Activated CD4-positive, alpha-beta T cell treated with anti-CD3 and anti-CD28 coated beads, Interleukin-2, amount 50 U/mL, for 16 hours (primary cell): ENCODE measurements at places on chromosomes 4 and X.

DNA sequence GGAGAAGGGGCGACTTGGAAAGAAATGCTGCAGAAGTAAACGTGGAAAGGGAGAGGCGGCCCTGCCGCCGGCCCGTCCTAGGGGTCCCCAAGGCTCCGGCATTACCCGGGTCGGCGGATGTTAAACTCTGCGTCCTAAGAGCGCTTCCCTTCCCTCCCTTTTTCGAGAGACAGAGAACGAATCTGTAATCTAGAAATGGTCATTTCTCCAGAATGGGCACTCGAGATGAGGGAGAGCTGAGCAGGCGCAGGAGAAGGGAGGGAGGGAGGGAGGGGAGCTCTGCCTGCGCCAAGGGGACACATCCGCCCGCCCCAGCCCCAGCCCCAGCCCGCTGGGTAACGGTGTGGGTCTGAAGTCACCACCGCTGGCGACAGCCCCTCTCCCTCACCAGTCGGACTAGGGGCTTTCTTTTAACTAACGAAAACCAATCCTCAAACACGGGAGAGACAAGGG lies 1.7 kb downstream of the HCFC1 start:
- no peak for DNase-seq

DNA sequence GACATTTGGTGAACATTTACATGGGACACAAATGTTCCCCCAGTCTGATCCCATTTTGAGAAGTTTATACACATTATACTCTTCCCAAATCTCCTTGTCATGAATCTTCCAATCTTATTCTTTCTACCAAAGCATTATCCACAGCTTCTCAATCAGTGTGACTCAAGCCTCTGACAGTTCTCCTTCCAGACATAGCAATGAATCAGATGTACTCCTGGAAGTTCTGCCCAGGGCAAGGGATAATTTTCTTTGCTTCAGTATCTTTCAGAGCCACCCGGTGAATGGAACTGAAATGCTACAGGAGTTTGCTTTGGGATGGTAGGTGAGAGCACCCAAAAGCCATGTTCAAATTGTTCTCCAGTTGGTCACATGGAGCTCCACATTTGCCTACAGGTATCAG lies 145.5 kb downstream of the ANXA5 start:
- no peak for DNase-seq

GRCh38 chr4:109065006-109065405 lies 237.5 kb downstream of the COL25A1 start:
- DNase-seq, result no peak

GRCh38 chrX:68841251-68842049 lies 12.6 kb downstream of the EFNB1 start:
- DNase-seq, result no peak

DNA sequence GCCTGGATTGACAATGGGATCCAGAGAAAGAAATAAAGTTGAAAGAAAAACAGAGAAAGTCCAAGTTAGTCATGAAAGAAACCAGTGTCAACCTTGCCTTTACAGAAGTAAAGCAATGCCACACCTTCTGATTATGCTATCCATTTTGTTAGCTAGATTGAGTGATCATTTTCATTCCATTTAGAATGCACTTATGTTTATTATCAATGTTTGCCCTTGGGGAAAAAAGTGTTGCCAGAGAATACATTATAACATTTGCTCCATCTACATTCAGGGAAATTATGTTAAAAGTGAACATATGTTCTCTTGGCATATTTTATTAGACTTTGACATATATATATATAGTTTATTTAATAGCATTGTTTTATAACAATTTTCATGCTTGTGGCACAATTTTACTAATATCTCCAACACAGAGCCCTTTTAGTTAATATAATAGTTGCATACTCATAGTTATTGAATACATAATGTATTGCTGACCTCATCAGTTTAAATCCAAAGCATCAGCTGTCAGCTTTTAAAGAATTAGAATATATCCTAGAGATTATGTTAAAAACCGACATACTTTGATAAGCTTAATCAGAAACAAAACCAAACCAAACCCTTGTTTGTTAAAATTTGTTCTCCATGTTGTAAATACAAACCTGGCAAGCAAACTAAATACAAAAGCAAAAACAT lies 134.2 kb downstream of the SORBS2 start:
- no peak for DNase-seq

- DNase-seq, result no peak
These were observed 321.7 kb upstream of the FSTL5 start for GRCh38 chr4:162485486-162485885.

GRCh38 chrX:153876112-153876491 lies 9.9 kb downstream of the L1CAM start:
- no peak for DNase-seq

GRCh38 chr4:71107726-71108125 lies 114.3 kb downstream of the DCK start:
- no peak for DNase-seq

DNA sequence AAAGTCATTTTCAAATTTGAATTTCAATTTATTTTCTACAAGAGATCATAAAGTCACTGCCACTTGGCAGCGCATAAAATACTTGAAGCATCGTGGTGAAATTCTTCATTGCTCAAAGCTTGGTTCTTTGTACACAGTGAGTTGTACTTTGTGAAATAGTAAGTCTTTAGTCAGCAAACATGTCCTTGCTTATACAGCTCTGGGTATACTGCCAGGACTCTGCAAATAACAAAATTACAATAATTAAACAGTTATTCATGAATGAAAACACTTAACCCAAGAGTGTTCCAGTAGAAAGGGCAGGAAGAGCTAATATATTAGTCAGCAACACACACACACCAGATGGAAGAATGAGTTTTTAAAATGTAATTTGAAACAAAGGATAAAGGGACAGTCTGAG lies 1300.9 kb upstream of the DIAPH2 start:
- DNase-seq, result no peak

DNA sequence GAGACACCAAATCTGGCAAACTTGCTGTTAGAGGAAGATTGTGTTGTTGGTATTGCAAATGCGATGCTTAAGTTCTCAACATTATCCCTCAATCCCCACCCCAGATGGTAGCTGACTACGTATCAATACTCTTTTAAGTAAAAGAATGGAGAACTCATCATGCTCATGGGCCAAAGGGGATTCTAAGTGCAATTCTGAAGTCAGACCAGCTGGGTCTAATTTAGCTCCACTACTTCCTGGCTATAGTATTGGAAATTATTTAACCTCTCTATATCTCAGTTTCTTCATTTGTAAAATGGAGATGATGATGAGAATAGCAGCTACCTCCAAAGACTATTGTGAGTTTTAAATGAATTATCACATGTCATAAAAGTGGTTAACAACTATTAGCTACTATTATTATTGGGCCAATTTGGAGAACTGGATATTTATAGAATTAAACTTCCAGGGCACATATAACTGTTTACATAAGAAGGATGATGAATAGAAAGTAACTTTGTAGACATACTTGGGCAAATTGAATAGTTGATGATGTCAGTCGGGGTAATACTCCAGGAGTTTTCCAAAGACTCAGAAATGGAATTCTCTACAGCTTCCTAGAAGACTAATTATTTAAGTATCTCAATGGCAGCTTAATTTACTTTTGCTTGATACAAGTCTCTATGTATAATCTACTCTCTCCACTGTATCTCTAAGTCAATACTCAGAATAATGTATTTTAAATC lies 5.0 kb upstream of the SLAIN2 start:
- DNase-seq, result no peak

DNA sequence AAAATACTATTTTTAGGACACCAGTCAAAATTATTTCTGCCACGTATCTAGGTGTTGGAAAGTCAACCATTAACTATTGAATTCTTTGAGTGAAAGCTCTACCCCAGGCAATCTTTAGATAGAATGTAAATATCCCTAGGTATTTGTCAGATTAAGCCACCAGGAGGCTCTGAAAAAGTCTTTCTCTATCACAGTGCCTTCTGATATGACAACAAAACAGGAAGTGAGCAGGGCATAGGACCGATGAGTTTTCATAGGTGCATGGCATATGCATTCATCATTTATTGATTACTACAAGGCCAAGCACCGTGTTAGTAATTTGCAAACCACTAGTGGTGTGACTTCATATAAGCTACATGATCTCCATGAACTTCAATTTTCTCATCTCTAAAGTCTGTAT lies 333.6 kb upstream of the F9 start:
- DNase-seq, result no peak

- DNase-seq, result no peak
These were observed 66.1 kb upstream of the HGFAC start for GRCh38 chr4:3375688-3376087.

DNA sequence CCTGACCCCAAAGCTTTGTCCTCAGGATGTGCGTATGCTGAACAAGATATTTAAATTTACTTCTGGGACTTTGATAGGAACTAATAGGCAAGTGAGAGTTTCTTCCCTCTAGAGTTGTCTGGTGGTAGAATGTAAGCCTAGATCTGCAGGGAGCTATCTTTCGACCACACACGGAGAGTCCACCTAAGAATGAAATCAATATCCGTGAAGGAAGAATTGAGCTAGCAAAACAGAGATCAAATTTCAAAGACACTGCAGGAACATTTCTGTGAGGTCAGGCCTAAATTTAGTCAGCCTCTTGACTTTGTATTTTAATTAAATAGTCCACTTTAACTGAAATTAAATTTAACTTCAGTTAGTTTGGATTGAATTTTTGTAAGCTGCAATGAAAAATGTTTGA lies 871.3 kb downstream of the RAB28 start:
- no peak for DNase-seq

DNA sequence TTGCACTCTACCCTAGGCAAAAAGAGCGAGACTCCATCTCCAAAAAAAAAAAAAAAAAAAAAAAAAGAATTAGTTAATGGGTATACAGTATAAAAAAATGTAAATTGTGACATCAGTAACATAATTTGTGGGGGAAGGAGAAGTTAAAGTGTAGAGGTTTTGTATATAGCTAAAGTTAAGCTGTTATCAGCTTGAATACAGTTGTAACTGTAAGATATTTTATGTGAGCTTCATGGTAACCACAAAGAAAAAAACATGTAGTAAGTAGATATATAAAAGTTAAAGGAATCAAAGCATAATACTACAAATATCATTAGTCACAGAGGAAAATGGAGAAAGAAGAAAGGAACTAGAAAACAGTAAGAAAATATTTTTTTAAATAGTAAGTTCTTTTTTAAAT lies 53.2 kb upstream of the EPGN start:
- no peak for DNase-seq

- DNase-seq, result no peak
These were observed 142.7 kb downstream of the RPA4 start for GRCh38 chrX:97026406-97026805.

DNA sequence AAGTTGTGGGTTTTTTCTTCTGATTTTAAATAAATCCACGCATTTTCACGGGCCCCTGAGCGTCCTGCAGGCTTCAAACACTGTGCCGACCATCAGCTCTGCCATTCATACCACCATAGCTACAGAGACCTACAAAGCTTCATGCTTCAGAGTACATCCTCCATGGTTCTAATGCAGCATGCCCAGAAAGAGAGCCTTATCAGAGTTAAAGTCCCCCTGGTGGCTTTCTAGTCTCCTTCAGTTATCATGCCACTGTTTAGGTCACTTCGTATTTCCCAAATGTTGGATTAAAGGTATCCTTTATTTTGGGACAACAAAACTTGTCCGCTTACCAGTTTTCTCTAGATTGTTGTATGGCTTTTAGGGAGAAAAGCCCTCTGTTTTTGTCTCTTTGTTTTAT lies 66.7 kb upstream of the VCX2 start:
- no peak for DNase-seq

DNA sequence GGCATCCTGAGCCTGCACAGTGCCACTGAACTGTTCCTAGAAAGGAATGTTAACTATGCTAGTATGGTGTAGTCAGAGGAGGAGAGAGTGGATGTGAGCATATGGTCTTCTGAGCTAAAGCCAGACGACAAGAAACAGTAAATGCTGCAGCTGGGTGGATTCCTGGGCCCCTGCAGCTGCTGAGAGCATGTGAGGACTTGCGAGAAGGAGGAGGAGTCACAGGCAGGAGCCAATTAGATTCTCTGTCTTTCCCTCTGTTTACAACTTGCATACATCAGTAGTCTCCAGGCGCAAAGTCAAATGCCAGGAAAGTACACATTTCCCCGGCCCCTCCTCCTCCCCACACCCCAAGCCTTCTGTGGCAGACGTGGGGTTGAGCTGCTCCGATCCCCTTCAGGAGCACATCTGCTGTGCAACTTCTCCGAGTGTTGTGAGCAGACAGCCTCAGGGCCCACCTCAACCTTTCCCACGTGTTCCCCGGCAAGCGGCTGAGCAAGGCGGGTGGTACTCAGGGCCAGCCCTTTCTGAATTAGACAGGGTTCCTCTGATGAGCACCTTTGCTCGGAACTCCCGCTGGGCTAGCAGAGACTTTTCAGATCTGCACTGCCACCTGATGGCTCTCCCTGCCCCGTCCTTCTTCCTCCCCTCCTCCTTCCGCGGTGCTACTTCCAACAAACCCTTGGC lies 108.7 kb upstream of the ATP6AP2 start:
- DNase-seq, result peak; percentile 11

GRCh38 chrX:68936126-68936525 lies 107.3 kb downstream of the EFNB1 start:
- DNase-seq, result no peak

GRCh38 chr4:32435308-32435707 lies 1715.1 kb downstream of the PCDH7 start:
- no peak for DNase-seq

GRCh38 chrX:74370487-74370886 lies 50.8 kb upstream of the SLC16A2 start:
- no peak for DNase-seq

DNA sequence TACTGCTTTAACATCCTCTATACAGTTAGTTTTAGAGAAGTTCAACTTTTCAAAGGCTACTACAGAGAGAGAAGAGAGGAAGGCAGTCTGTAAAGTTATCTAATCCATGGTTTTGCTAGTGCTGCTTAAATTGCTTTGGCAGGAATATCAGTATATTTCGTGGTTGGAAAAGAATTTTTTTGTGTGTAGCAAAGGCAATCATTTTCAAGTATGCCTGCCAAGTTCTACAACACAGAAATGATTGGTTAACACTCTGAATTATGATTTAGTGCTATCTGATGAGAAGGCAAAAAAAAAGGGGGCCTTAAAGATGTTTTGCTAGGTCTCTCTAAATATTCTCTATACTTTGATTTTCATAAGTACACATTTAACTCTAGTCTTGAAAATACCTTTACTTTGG lies 133.1 kb downstream of the JADE1 start:
- no peak for DNase-seq

DNA sequence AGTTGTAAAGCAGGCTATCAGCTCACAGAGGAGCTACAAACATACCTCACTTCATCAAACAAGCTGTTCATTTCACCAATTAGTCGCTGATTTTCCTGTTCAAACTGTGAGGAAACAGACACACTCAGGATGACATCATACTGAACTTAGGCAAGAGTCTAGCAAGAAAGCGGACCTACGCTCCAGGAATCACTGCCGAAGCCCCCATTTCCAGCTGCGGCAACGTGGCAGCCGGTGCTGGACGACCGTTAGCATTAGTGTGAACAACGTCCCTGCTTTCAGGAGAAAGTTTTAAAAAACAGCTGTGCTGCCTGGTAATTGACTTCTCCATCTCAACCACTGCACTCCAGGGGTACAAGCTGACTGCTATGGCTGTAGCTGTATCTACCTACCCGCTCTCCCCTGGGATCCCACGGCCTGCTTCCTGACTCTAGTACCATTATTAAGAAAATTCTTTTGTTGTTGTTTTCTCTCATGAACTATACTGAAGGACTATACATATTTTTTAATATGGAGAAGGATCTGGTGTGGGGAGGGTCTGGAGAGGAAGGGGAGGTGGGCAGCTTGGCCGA lies 38.3 kb downstream of the NSG1 start:
- no peak for DNase-seq

GRCh38 chr4:1602655-1603412 lies 81.3 kb downstream of the FAM53A start:
- DNase-seq, result no peak

- DNase-seq, result no peak
These were observed 180.3 kb upstream of the PPARGC1A start for GRCh38 chr4:24070117-24070516.
